Stimulated activated CD4-positive, alpha-beta T cell treated with anti-CD3 and anti-CD28 coated beads, Interleukin-4, amount 100 ng/mL, for 4 hours (primary cell): ENCODE measurements at places on chromosomes 2 and 18.

DNA sequence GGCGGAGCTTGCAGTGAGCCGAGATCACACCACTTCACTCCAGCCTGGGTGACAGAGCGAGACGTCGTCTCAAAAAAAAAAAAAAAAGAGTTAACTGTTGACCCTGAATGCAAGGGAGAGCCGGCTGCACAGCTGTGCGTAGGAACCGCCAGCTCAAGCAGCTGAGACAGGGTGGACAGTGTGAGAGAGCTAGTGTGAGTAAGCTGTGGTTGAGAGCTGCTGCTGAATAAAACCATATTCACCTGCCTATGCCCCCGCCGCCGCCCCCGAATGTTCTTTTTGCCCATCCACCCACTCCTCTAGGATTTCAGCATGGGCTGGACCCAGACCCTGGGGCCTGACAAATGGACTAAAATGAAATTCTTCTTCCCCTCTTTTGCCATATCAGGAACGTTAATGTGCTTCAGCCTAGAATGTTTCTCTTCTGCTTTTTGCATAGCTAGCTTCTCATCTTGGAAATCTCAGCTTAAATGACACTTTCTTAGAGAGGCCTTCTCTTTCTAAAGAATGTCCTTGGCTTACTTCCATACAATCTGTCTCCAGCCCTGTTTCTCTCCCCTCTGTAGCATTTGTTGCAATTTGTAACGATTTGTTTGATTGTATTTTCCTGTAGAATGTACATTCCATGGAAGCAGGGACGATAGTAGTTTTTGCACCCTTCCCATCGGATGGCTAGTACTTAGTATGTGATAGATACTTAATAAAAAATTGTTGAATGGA is 142.7 kb downstream of the KLHL14 start:
- no peak for DNase-seq

DNA sequence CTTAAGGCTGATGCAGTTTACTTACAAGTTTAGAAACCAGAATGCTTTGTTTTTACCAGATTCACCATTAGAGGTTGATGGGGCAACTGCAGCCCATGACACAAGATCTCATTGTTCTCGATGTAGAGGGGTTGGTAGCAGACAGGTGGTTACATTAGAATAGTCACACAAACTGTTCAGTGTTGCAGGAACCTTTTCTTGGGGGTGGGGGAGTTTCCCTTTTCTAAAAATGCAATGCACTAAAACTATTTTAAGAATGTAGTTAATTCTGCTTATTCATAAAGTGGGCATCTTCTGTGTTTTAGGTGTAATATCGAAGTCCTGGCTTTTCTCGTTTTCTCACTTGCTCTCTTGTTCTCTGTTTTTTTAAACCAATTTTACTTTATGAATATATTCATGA is 99.4 kb upstream of the IL1R2 start:
- no peak for DNase-seq

GRCh38 chr2:238425979-238426567 is 654 bp upstream of the ASB1 start:
- DNase-seq = no peak

DNA sequence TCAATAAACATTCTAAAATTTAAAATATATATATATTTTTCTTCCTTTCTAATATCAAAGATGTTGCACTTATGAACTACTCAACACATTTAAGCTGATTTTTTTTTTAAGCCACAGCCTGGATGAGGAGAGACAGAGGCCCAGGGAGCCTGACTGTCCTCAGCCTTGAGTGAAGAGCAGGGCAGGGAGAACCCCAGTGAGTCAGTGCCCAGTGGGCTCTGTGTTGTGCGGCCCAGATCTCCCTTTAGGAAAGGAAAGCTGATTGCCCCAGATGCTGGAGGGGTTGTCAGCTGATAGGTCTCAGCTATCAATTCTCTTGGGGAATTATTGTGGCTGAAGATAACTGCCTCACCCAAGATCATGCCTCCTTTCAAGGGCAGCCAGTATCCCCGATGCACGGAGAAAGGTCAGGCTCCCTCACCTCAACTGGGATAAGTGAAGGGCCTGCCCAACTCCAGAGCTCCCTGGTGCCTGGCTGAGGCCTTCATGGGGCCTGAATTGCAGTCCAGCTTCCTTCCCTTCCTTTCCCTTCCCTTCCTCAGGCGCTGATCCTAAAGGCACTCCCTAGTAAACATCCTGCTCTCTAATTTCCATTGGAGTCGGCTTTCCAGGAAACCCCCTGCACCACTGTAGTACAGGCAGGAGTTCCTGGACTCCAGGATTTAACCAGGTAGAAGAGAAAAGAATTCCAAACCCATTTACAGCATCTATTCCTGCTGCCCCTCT is 106.9 kb upstream of the ATL2 start:
- no peak for DNase-seq

DNA sequence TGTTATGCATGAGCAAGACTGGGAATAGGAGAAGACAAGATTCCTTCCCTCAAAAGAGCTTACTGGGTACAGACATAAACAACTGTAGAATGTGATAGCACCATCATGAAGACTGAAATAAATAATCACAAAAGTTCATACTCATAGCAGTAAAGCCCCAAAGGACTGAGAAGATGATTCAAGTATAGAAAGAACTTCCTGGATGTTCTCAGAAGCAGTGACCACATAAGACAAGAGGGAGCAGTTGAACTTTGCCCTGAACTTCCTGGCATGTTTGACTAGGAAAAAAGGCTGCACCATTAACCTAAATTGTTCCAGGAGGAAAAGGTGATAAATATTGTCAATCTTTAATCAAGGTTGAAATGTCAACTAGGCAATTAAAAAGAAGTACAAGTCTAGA is 57.8 kb upstream of the CCDC141 start:
- DNase-seq = no peak

DNA sequence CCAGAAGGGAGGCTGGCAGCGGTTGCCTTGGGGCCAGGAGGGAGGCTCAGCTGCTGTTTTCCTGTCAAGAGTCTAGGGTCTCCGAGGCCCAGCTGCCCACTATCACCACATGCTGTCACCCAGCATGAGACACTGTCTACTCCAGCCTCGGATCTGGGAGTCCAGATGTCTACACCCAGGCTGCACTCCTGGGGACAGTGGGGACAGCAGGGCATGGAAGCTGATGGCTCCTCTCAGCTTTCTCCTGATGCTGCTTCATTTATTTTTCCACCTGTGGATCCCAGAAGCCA is 134.0 kb downstream of the PTGR3 start:
- no peak for DNase-seq

GRCh38 chr2:108776475-108776874 is 10.1 kb upstream of the CCDC138 start:
- no peak for DNase-seq

DNA sequence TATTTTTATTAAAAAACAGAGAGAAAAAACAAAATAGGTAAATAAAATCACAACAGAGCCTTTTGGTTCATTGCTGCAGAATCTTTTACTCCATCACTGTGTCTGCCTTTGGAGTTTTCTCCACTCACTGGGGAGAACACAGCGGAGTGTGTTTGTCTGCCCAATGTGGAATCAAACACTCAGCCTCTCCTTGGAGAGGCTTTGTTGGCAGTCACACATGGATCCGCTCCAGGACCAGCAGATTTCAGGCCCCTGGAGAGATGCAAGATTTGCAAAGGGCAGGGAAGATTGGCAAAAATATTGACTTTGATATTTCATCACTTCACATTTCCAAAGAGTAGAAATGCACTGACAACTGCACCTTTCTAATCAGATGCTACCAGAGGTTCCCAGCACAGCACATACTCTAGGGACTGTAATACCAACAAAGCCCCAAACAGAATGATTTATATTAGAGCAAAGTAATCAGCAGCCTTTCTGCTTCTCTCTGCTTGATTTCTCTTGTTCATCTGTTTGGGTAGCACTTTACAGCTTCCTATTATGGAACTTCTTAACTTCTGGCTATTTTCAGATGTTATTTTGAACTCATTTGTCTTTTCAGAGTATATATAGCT is 1898.8 kb upstream of the PIK3C3 start:
- DNase-seq = no peak

DNA sequence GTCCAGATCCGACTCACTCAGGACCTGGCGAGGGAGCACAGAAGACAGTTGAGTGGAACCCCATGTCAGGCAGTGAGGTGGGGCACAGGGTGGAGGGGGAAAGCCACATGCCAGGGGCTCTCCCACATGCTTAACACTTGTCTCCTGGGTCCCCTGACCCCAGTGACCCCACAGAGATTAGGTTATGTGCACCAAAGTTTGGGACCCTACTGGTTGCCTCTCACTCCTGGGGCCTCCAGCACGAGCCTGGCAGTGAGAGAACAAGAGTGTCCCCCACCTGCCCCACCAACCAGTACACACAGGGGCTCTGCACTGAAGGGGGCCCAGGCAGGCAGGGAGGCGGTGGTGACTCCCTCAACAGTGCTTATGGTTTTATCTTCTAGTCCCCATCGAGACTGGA is 58.3 kb downstream of the CIB4 start:
- DNase-seq = no peak

GRCh38 chr2:58027029-58027428 is 19.6 kb upstream of the VRK2 start:
- DNase-seq = no peak

GRCh38 chr2:11683966-11684365 is 14.0 kb upstream of the NTSR2 start:
- DNase-seq = no peak

GRCh38 chr2:191970867-191971266 is 124.0 kb upstream of the CAVIN2 start:
- DNase-seq = no peak

DNA sequence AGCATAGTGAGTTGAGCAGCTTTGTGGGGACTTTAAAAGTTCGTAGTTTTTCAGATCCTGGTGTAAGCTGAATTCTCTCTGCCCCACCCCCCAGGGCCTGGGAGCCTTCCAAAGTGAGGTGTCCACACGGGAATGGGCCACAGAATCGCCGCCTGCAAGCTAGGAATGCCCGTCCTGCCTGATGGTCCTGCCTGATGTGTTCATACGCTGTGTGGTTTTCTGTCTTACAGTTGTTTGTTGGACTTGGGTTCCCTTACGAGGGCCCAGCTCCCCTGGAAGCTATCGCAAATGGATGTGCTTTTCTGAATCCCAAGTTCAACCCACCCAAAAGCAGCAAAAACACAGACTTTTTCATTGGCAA is 158.7 kb downstream of the MGAT5 start:
- no peak for DNase-seq

GRCh38 chr2:112958428-112959108 is 19.2 kb upstream of the IL36G start:
- DNase-seq = no peak

- no peak for DNase-seq
Measured at GRCh38 chr18:8765783-8766463, 60.6 kb downstream of the MTCL1 start.

DNA sequence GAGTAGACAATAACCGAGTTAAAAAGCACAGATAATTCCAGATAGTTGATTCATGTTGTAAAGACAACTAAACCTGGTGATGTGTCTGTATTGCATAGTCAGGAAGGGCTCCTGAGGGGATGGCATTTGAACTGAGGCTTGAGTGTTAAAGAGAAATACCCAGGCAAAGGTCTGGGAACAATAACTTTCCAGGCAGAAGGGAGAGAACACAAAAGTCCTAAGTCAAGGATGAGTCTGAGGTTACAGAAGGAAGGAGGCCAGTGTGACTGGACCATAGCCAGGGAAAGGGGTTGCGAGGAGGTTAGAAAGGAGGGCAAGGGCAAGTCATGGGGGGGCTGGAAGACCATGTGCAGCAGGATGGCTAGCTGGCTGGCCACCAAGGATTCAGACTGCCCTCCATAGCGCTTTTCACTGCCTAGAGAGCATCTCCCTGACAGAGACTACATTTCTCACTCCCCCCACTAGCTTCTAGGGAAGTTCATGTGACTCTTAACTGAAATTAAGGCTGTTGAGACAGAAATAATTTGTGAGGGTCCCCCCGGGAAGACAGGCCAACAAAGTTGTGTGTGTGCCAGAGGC is 135.5 kb upstream of the CREB1 start:
- DNase-seq = no peak

DNA sequence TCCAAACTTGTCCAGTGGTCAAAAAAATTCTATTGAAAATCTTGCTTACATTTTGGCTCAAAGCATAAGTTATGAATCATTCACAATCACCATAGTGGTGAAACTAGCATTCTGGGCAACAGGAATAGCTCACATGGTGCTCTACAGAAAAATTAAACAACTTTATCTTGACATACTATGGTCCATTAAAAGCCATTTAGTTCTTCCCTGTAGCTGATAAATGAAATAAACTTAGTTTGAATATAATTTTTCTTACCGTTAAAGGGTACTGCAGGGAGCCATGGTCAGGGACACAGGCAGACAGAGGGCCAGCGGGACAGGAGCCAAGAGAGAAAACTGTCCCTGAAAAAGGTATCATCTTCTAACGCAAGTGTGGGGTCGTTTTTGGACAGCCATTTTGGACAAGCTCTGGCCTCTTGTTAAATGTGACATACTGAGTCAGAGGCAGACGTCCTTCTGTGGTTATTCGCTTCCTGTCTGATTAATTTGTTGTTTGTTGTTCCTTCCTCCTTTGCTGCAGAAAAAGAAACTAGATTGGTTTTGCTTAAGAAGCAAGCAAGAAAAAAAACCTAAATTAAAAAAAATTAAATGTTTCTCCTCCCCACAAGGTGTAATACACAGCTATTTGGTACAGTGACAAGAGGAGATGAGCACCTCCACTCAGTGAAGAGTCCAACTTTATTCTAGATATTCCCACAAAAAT is at the start of gene WIPF1:
WIPF1 (minus strand) TSS at position 460 of the 703 bp plus-strand sequence. CDS start 12,231 bp downstream, outside the sequence.
- peak; percentile 30 for DNase-seq

DNA sequence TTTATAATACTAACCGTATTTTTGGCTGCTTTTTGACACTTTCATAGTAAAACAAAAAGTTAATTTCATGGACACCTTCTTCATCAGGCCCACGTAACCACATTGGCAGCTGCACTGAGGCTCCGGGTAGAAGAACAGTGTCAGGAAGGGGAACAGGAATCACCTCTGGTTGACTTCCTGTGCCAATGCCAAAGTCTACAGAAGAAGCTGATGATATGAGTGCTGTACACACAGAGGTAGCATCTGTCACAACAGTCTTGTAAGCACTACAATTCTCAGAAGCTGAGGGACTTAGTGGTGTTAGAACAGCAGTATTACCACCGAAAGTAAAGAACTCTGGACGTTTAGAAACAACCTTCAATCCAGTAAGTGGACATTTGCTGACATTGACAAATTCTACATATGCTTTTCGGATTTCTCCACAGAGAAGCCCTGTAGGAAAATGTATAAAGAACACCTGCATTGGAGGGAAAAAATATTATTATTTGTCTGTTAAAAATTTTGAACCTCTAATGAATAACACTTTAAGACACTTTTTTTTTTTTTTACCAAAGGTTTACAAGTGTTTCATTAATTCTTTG is 85.3 kb downstream of the TRAPPC8 start:
- DNase-seq = no peak

DNA sequence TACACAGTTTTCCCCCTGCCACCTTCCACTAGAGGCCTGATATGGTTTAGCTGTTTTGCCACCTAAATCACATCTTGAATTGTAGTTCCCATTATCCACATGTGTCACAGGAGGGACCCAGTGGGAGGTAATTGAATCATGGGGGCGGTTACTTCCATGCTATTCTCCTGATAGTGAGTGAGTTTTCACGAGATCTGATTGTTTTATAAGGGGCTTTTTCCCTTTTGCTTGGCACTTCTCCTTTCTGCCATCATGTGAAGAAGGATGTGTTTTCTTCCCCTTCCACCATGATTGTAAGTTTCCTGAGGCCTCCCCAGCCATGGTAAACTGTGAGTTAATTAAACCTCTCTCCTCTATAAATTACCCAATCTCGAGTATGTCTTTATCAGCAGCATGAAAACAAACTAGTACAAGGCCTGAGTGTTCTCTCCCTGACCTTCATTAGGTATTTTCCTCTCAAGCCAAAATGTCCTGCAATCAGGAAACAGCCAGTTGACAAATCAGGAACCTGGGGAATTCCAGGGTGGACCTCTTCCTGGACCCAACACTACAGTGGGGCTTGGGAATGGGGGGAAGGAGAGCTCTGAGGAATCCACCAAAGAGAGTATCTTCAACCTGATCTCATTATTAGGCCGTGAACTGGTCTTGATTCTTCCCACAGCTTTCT is 129.9 kb downstream of the TXNL1 start:
- no peak for DNase-seq
